Stimulated activated CD8-positive, alpha-beta memory T cell treated with anti-CD3 and anti-CD28 coated beads, Interleukin-12 subunit alpha, Interleukin-12 subunit beta, amount 100 ng/mL, for 4 hours (primary cell): ENCODE measurements at places on chromosomes 4 and X.
A peak's percentile ranks its signal among the peaks of the same experiment; 100 is the strongest.

DNA sequence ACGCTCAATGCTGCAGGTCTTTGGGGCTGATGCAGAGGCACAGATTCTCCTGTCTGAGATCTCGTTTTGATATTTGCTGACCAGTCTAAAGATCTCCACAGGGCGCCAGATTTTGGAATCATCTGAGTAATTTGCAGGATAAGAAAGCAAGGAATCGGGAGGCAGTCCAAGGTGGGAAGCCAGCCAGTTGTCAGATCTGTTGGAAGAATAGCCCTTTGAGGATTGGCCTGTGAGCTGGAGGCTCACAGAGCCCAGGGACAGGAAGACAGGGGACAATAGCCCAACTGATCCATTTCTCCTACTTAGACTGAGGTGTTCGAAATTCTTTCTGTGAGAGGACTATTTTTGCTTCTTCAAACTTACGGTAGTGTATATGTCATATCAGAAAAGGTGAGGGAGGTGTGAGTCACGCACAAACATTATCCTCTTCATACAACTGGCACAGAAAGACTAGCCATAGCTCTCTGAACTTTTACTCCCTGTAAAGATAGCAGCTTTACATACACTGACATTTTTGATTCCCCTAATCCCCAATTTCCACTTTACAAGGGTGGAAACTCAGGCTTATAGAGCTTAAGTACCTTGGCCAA is 8.8 kb downstream of the DIPK2B start:
- DNase-seq = no peak

DNA sequence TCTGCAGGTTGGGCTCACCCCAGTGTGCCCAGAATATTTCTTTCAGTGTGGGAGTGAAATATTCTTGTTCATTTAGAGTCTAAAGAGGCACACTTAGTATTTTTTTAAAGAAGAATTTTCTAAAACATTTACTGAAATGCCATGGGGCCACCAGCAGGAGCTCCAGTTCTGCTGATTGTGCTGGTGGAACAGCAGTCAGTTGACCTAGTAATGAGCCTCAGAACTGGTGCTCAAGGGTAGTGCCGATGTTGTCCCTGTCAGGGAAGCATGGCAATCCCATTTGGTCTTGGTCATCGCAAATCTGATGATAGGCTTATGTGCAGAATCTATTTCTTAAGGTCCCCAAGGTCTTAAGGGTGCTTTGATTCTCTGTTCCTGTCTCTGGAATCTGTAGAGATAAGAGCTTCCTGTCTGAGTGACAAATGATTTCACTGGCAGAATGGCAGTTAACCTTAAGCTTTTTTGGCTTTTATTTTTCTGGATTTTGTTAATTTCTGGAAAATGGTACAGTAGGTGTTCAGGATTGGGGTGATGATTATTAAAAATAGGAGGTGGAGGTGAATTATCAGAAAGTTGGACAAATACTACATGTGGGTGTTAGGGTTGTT is 31.3 kb downstream of the JADE1 start:
- no peak for DNase-seq

DNA sequence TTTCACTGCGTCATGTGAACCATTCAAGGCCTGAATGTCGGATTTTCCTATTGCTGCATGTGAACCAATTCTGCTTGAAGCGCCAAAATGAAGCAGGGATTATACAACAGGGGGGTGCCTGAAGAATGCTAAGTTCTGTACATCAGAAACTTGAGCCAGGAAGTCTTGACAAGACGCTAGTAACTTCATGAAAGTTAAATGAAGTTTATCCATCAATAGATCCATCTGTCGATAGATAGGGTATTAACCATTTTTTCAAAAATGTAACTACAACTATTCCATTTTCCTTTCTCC is 590 bp upstream of the NAF1 start:
- no peak for DNase-seq

DNA sequence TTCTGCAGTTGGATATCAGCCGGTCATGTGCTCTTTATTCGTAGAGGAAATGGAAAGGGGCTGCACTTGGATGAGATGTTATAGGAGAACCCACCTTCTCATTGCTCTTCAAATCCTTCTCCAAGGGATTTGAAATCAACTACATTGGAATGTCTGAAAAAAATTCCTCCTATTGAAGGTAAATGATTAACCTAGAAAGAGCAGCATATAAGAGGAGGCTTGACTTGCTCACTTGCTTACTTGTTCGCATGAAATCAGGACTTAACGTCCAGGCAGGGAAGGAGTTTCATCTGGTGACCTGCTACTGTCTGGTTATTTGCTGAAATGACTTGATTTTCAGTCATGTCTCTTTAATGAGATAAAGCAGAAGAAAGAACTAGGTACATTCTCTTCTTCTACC is 338.4 kb upstream of the NOCT start:
- no peak for DNase-seq

- DNase-seq = peak; percentile 15
Measured at GRCh38 chrX:3743801-3744439, 30.5 kb upstream of the PRKX start.

- DNase-seq = no peak
Measured at GRCh38 chr4:90855111-90855510, 727.9 kb downstream of the CCSER1 start.

- DNase-seq = no peak
Measured at GRCh38 chr4:25015012-25015411, 15.7 kb downstream of the LGI2 start.

GRCh38 chr4:81523672-81524327 is 52.1 kb upstream of the RASGEF1B start:
- no peak for DNase-seq

DNA sequence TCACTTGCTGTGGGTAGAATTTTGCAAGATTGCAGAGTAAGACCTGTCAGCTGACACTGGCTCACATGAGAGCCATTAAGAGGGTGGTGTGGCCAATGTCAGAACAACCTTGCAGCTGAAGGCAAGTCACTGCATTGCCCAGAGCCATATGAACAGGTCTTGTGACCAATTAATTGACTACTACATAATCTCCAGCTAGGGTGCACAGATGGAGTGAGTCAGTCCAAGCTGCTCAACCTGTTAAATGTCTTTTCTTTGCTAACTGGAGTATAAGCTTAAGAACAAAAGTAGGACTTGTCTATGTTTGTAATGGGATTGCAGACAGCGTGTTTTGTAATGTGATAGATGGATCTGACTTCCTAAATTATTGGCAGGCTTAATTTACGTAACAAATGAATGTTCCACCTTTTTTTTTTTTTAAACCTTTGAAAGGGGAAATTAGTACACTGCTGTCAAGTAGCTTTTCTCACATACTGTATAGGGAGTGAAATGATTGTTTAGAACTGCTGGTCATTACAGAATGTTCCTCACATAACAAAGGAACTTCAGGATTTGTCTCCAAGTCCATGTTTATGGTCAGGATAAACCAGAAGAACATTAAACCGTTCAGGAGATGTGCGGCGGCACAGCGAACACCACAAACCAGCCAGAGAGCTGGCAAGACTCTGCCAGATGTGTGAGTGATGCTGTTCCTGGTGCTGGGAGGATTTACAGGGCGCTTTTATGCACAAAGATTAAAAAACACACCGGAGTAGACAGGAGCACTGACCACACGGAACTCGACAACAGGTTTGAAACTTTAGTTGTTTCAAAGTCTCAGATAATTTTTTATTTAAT is 37.0 kb downstream of the FNIP2 start:
- no peak for DNase-seq

GRCh38 chrX:41110801-41111625 is 25.8 kb downstream of the USP9X start:
- DNase-seq = no peak

DNA sequence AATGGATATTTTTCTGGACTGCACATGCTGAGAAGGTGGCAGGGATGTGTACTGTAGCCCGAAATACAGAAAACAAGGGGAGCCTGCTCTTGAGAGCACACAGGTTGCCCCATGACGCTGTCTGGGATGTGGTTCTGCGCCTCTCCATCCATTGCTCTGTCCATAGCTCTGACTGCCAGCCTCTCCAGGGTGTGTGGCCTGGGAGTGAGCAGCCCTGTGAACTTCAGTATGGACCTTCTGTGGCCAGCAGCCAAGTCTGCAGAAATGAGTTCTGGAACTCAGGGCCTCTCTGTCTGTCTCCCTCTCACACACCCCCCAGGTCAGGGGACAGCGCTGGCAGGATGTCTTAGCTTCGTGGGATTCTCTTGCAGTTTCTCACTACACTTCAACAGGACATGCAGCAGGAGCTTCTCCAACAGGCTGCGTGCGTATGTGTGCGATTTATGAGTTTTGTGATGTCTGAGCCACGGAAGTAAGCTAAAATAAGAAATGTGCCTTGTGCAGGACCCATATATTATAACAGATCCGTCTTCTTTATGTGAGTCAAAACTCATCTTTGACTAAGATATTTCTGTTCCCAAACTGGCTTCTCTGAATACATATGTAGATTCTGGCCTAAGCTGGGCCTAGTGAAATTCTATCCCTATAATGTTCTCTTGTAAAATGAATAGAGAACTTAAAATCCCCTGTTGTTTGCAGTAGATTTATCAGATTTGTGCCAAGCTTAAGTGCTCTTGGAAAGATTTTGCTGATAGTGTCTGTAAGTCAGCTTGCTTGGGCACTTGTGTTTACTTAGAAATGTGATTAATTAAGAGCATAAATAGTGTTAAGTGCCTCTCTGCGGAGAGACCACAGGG is 40.0 kb downstream of the PROM1 start:
- no peak for DNase-seq

DNA sequence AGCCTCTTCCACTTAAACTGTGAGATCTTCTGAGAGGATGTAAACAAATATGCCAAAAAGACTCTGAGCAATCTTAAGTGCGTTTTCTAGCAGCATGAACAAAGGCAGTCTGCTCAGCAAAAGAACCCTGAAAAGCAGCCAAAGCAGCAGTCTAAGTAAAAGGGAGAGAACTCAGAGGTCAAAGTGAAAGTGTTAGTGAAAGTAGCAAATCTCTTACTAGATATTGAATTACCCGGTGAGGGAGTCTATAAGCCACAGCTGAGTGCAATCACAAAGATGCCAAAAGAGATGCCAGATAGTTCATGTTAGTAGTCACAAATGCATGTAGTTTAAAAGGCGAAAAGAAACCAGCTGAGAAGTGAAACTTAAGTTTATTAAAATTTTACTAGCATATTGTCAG is 7.9 kb upstream of the GNRHR start:
- DNase-seq = no peak

DNA sequence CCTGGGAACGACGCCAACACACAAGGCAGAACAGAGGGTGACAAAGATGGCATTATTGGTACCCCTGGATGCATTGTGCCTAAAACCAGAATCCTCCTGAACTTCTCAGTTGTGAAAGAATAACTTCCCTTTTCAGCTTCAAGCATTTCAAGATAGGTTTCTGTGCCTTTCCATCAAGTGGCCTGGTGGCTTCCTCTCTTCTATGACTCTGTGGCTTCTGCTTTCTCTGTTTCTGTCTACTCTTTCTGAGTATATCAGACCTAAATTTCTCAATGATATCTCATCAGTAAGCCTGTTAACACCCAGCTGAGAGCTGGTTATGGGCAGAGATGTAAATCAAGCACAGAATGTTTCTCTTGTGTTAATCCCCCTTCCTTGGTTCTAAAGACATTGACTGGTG is 21.4 kb upstream of the FAM9B start:
- no peak for DNase-seq
